NCI-H2029 treated with DMSO at 0.1 percent for 48 hours (cell line): ENCODE measurements at places on chromosomes 6 and 20.

DNA sequence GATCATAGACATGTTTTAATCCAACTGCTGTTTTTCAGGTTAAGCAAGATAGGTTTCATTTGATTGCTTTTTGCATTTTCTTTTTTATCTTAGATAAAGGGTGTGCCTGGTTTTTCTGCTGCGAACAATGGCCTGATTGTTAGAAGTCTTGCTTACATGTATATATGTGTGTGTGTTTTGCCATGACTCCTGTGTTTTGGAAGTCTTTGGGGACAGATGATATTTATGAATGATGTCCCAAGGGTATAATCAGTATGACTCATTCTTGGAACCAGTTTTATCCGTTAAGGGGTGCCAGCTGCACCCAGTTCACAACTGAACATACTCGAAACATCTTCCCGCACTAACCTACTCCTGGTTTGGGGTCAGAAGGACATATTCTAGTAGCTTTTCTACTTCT is 230.1 kb upstream of the SUPT3H start:
- DNase-seq: no peak

DNA sequence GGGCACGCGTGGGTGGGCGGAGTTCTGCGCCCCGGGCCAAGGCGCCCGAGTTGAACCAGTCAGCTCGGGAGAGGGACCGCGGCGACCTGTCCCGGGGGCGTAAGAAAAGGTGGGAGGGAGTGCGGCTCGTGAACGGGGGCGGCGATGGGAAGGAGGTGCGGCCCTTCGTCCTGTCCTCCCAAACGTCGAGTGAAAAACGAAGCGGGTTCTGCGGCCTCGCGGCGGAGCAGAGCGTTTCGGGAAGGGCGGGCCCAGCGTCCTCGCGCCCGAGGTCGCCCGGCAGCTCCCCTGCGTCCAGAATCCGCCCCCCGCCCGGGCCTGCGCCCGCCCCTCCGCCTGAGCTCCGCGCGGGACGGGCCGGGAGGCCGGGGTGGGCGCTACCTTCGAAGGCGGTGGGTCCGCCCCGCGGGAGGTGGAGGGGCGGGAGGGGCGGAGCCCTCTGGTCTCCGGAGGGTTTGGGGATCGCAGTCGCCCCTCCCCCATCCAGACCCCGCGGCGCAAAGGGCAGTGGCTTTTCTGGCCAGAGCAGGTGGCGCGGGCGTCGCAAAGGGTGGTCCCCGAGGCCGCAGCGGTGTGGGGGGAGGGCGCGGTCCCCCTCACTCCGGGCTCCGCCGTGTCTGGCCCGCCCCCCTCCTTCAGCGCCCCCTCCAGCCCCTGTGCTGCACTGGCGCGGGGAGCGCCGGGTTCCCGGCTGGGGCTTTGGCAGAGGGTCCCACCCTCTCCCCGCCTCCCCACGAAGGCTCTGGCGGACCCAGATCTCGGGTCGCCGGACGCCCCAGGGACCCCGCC is 838 bp downstream of the STMN3 start:
- DNase-seq: no peak

DNA sequence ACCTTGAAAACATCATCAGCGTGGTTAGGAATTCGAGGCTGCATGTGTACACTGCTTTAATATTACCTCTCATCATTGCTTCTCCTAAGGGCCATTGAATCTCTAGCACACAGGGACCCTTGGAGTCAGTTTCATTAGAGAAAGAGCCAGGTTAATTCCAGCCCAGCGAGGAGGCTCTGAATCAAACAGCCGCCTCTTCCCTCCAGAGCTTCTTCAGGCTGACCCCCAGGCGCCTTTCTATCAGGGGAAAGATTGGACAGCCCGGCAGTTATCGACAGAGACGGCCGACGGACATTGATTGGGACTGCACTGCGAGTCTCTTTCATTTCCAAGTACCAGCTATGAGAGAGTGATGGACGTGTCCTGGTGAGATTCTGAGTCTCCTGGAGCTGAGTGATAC is 159.2 kb downstream of the ANKRD60 start:
- DNase-seq: no peak

- peak; percentile 81 for DNase-seq
These were observed 59.9 kb downstream of the MACROD2 start for GRCh38 chr20:14055127-14055742.

DNA sequence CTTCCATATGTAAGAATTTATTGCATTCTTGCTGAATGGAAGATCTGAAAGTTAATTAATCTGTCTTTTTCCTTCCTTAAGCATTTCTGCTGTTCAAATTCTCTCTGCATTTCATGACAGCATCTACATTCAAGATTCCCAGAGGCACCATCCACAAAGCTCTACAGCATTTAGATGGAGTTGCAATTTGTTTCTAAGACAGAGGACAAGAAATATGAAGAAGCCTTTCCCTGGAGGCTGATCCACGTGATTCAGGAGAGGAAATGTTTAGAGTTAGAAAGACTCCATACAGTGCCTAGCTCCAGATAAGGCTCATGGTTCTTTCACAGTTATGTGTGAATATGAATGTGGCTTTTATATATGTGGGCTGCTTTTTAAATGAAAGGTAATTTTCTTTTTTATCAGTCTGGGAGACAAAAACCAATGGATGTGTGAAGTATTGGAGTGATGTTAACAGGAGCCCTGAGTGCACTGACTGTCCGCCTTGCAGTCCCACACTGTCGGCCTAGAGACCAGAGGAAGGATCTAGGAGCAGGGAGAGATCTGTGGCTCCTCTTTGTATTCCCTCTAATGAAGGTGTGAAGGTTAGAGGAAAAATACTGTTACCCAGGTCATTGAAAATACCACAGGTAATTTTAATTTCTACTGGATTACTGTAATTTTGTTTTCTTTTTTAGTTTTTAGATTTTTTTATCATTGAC is 686.6 kb upstream of the GJE1 start:
- DNase-seq: no peak

GRCh38 chr6:144352331-144352730 is 67.2 kb downstream of the UTRN start:
- no peak for DNase-seq

DNA sequence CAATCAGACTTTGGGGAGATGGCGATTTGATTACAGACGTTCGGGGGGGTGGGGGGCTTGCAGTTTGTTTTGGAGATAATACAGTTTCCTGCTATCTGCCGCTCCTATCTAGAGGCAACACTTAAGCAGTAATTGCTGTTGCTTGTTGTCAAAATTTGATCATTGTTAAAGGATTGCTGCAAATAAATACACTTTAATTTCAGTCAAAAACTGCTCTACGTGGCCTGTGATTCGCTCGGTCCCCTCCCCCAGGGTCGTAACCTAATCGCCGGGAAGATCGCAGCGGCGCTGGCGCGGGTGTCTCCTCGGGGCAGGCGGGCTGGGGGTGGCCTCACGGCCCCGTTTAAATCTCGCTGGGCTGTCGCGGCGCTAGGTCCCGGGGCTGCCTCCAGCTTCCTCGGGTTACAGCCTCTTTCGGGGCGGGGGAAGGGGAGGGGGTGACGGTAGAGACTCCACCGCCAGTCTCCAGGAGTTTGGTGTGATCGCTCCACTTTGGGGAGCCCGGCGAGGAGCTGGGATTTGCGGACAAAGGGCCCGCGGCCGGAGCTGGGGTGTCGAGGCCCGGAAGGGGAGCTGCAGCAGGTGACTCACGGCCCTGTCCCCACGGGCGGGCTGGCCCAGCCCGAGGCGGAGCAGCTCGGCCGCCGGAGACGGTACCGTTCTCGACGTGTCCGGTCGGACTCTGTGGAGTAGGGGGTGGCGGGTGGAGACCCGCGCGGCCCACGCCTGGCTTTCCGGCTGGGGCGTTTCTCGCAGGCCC is 4.2 kb downstream of the FOXC1 start:
- DNase-seq: peak; percentile 38

- no peak for DNase-seq
These were observed 23.5 kb upstream of the OCSTAMP start for GRCh38 chr20:46573788-46574584.

GRCh38 chr6:100593522-100593921 is 128.8 kb upstream of the SIM1 start:
- DNase-seq: no peak

DNA sequence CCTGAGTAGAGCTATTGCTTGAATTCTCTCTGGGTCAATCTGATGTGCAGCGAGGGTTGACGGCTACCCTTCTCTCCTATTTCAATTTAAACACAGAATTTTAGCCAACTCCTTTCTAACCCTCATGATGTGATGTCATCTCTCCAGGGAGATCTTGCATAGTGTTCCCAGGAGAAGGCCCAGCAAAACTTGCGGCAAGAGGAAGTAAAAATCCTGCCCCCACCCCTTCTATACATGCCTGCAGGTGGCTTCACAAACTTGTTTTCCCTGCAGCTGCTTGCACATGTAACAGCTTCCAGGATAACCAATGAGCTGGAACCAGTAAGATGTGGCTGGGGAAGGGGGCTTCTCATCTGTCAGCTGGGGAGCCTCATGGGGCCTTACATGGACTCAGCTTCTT is 169.3 kb upstream of the CDH4 start:
- no peak for DNase-seq

GRCh38 chr20:3580412-3580811 is 82.8 kb downstream of the GFRA4 start:
- DNase-seq: no peak

DNA sequence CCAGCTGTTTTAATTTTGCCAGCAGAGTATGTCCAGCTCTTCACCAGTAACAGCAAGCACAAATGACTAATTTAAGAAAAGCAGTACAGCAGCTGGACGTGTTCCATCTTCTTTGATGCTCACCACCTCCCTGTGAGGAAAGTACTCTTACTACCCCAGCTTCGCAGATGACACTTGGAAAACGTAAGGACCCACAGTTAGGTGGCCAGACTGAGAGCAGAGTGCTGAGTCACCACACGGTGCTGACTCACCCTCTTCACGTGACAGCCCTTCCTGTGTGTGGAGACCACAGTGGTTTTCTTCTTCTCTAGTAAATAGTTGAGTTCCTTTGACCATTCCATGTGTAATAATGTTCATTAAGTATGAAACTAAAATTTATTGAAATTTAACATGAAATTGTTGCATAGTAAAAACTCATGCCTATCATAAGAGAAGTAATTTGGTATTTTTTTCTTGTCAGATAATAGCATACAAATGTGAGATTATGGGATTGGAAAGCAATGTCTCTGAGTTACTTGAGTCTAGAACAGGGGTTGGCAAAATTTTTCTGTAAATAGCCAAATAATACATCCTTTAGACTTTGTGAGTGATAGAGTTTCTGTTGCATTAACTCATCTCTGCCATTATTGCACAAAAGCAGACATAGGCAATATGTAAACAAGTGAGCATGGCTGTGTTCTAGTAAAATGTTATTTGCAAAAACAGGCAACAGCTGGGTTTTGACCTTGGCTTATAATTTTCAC is 76.6 kb downstream of the SLX4IP start:
- peak; percentile 61 for DNase-seq

GRCh38 chr6:18431581-18431980 is 44.4 kb downstream of the RNF144B start:
- no peak for DNase-seq

- peak; percentile 57 for DNase-seq
These were observed 248.2 kb downstream of the KHDC1L start for GRCh38 chr6:72977114-72977513.

DNA sequence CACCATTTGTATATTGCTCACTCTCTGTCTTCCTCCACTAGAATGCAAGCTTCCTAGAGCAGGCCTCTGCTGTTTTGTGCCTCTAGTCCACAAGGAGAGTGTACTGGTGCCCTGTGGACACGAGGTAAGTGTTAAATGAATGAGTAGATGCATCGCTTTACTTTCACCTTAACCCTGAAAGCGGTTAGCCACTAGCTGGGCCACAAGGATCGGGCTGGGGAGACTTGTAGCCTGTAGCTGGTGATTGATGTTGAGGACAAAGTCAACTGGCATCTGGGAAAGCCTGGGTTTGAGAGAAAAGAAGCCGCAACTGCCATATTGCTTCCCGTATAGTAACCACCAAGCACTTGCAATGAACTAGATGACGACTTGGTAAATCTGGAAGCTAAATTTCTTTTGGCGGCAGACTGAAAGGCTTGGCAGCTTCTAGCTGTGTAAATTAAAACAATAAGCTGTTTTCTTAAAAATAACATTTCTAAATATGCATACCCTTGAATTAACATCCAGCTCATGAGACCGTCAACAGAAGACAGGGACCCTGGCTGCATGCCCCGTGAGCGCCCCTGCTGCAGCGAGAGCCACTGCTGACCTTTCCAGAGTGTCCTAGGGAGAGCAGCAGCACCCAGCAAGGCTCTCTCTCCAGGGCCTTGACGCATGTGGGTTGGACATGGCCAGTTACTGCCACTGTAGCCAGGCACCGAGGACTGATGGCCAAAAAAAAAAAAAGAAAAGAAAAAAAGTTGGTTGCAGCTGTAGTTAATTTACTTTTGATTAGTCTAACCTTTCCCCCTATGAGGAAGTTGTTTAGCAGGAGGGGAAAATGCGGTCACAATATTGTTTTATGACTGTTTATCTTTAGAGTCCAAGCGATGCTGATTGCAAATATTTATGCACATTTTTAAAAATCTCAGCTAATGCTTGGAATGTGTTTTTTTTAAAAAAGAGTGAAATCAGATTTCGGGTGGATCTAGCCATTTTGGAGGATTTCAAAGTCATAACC is 315.1 kb downstream of the TFAP2C start:
- no peak for DNase-seq

DNA sequence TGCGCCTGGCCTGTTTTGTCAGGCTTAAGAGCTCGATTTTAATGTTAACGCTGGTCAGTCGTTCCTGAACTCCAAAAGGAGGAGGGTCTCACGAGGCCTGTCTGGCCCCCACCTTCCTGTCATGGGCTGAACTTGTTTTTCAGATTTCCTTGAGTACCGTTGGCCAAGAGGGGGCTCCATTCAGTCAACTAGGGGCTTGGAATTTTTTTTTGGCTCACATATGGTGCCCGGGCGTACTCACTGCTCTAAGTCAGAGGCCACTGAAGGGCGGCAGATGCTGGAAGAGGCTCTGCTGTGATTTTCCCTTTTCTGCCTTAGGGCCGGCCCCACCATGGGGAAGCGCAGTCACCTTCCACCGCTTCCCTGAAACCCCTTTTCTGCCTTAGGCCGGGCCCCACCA is 6.9 kb upstream of the BIRC7 start:
- no peak for DNase-seq

DNA sequence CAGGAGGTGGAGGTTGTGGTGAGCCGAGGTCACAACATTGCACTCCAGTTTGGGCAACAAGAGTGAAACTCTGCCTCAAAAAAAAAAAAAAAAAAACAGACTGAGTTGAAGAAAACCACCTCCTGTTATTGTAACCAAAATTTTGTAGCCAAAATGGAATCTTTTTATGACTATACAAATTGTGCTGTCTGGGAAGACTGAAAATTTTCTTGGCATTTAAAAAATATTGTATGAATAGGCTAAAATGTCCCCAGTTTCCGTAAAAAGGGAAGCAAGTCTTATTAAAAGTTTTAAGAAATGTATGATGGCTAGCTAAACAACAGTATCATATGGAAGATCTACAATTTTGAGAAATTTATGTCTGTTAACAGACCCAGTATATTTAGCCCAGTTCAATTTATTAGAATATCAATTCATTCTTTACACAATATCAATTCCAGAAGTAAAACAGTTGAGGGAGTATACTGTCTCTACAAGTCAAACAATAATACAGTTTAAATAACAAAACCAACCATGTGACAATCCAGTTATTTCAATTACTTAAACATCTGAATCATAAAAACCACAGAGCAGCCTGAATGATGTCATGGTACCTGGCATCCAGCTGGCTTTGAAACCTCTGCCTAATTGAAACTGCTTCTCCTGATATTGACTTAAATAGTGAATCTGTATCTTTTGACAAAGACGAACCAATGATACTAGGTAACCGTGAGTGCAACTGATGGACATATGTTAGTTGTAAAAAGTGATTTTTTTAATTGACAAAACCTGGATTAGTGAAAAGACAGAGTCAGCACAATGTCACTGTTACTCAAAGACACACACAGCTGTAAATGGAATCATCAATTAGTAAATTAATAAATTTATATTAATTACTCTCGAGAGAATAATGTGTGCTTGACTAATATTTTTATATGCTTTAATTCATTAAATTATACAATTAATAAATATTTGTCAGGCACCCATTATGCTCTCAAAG is 166.6 kb upstream of the MARCKS start:
- peak; percentile 68 for DNase-seq
